Mesendoderm (in vitro differentiated cells): ENCODE measurements at places on chromosomes 6 and 20.

GRCh38 chr20:23568320-23568970 lies at the start of gene CST9L:
TSS of gene CST9L (minus strand) at chr20:23568484. CDS start at chr20:23568450, 34 bp downstream.
- no peaks in the 10 kb centered on the region for H3K36me3 ChIP-seq
- H3K27me3 ChIP-seq = no peaks in the 10 kb centered on the region
- no peaks in the 10 kb centered on the region for H3K4me1 ChIP-seq
- DNase-seq = peak; percentile 72
- H3K27ac ChIP-seq = no peak within 1 kb of the TSS

DNA sequence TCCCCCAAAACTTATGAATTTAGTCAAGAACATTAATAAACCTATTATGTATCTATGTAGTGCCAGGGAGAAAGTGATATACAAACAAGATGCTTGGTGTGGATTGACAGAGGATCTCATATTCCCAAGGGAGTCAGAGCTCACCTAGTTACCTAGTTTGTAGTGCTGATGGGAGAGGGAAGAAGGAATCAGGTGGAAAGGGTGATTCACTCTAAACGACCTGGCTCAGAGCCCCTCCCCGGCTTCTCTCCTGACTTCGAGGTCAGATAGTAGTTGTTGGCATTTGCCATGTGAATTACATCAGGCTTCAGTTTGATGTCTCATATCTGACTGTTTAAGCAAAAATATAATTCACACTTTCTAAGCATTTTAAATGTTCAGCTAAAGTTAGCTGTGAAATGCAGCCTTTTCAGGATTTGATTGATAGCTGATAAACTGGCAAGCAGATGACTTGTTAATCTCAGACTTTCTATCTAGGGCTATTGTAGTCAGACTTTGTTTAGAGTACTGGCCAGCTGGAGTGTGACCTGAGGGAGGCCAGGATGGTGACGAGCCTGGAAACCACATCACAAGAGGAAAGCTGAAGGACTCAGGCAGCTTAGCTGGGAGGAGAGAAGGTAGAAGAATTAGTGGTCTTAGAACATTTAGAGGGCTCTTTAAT lies 123.7 kb downstream of the AKAP7 start:
- no peak overlapping the region for H3K27ac ChIP-seq
- no peaks in the 10 kb centered on the region for H3K36me3 ChIP-seq
- no peaks in the 10 kb centered on the region for H3K4me1 ChIP-seq
- no peaks in the 10 kb centered on the region for H3K27me3 ChIP-seq
- no peak overlapping the region for H3K4me3 ChIP-seq

DNA sequence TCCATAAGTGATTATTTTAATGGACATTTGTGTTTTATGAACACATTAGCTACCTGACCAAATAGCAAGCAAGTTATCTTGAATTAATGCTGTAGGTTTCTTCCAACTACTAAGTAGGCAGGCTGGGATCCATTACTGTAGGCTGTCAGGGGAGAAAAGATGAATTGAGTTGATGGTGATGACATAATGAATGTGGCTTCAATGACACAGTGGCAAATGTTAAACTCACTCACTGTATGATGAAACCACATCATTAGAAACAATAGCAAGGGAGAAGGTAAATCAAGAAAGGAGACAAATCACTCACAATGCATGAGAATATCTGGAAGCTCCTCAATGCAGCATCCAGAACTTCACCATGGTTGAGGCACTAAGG lies 529.7 kb upstream of the CITED2 start:
- no peak overlapping the region for H3K4me3 ChIP-seq
- H3K36me3 ChIP-seq = no peaks in the 10 kb centered on the region
- no peak for DNase-seq
- H3K27me3 ChIP-seq = no peaks in the 10 kb centered on the region
- H3K27ac ChIP-seq = no peak overlapping the region

DNA sequence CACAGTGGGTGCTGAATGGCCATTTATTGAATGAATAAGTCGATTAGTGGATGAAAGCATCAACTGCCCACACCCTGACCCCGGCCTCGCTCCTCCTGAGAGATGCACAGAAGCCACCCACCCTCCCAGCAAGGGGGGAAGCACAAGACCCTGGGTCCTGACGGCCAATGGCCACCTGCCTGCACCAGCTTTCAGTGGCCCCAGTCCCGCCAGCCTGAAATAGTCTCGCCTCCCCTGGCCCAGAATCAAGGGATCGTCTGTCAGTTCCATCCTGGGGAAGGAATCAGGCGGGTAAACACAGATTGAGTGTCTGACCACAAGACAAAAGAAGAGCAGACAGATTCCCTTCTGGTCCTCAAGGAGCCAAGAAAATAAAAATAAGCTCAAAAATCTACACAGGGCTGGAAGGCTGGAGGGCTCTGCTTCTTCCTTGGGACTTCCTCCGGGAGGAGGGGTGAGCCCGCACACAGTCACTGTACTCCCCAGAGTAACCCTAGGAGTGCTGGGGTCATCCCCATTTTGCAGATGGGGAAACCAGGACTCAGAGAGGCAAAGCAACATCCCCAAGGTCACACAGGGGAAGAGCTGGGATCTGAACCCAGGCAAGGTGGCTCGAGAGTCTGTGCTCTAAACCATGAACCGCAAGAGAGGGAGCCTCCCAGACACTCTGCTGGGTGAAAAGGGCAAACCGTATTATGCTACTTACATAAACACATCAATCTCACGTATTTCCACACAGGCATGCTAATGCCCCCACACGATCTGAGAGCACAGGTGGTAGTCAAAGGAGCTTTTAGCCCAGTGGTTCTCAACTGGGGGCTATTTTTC lies 7.8 kb downstream of the PREX1 start:
- no peak overlapping the region for H3K4me3 ChIP-seq
- H3K27ac ChIP-seq = no peak overlapping the region
- peaks cover 5% of the 10 kb centered on the region for H3K4me1 ChIP-seq
- peaks cover 1% of the 10 kb centered on the region for H3K36me3 ChIP-seq

- H3K4me3 ChIP-seq = no peak overlapping the region
- no peaks in the 10 kb centered on the region for H3K4me1 ChIP-seq
- no peak overlapping the region for H3K27ac ChIP-seq
- H3K36me3 ChIP-seq = no peaks in the 10 kb centered on the region
- no peaks in the 10 kb centered on the region for H3K27me3 ChIP-seq
These were observed 571.6 kb upstream of the GJE1 start for GRCh38 chr6:141561154-141561553.

DNA sequence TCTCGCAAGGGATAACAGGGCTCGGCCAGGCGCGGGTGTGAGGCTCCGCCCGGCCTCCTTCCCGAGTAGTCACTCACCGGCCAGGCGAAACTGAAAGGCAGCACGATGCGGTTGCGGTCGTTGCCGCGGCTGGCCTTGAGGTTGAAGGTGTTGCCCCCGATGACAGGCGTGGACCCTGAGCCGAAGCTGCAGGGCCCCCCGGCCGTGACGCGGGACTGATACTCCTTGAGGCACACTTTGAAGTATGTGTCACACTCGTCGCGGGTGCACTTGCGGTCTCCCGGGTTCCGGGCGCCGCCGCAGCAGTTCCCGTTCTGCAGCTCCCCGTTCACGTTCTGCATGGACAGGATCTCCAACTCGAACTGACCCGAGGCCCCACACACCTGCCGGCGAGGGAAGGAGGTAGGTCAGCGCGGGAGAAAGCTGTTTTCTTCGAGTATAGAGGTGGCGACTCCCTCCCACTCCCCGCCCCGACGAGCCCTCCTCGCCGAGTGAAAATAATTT lies 1.1 kb downstream of the JAG1 start:
- H3K27me3 ChIP-seq = no peaks in the 10 kb centered on the region
- DNase-seq = peak; percentile 69
- H3K27ac ChIP-seq = no peak overlapping the region
- H3K4me1 ChIP-seq = peaks cover 2% of the 10 kb centered on the region
- no peaks in the 10 kb centered on the region for H3K36me3 ChIP-seq

GRCh38 chr6:28995093-28995650 lies 9.9 kb downstream of the ZNF311 start:
- H3K36me3 ChIP-seq = no peaks in the 10 kb centered on the region
- no peak overlapping the region for H3K27ac ChIP-seq
- H3K4me3 ChIP-seq = no peak overlapping the region
- DNase-seq = no peak
- H3K4me1 ChIP-seq = no peaks in the 10 kb centered on the region
- no peaks in the 10 kb centered on the region for H3K27me3 ChIP-seq

DNA sequence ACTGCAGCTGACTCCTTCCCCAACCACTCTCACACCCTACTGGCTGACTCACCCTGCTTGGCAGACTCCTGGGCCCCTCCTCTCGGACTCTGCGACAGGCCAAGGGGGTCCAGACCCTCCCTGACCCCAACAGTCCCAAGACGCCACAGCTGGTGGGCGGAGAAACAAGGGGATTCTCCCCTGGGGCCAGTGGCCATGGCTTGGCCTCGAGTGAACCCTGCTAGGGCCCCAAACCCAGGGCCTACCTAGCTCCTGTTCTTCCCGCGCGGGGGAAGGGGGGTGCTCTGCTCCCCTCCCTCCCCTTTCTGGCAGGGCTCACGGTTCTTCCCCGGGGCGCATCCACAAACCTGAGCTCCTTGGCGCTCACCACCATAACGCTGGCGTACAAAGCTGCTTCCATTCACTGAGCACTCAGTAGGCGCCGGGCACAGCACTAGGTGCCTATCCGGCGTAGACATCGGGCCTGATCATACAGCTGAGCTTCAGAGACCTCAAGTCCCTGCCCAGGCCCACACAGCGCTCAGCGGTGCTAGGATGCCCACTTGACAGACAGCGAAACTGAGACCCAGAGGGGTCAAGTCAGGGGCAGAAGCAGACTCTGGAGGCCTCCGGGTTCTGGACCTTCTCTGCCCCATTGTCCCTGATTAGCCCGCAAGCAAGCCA lies 597 bp downstream of the ADA start:
- H3K4me1 ChIP-seq = no peaks in the 10 kb centered on the region
- H3K27ac ChIP-seq = no peak overlapping the region
- DNase-seq = peak; percentile 29
- H3K27me3 ChIP-seq = no peaks in the 10 kb centered on the region
- H3K36me3 ChIP-seq = peaks cover 2% of the 10 kb centered on the region

GRCh38 chr20:3166338-3166912 lies 6.8 kb upstream of the FASTKD5 start:
- H3K27ac ChIP-seq = no peak overlapping the region
- no peak for DNase-seq
- H3K27me3 ChIP-seq = no peaks in the 10 kb centered on the region
- H3K4me3 ChIP-seq = no peak overlapping the region
- H3K36me3 ChIP-seq = no peaks in the 10 kb centered on the region

GRCh38 chr20:58702161-58702510 lies 9.5 kb downstream of the NPEPL1 start:
- H3K4me3 ChIP-seq = no peak overlapping the region
- H3K27ac ChIP-seq = no peak overlapping the region
- no peaks in the 10 kb centered on the region for H3K36me3 ChIP-seq
- H3K4me1 ChIP-seq = no peaks in the 10 kb centered on the region

DNA sequence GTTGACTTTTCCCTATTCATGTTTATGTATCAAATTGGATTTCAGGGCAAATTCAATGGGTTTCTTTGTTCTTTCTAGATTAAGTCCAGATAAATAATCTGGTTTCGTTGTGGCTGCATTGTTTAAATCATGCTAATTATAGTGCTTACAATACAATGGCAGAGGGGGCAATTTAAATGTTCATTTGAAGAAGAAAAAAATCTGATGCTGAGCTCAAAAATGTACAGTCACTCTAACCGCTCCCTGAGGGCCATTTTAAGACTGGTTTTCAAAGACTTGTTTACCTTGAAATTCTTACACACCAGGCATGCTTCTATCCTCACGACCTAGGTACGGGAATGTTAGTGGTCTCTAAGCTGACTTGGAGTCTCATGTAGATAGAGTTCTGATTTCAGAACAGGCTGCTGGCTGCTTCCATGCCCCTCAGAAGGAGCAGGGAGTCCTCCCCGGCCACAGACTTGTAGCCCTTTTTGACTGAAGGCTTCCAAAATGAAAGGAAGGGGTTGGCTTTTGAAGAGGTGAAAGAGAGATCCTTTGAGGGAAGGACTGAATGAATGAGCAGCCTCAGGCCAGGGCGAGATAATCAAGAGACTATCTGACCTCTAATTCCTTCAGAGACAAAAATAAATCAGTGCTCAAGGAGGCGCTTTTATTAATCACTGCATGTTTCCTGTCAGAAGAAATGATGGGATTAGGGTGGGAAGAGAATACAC lies 86.1 kb upstream of the ZNF217 start:
- H3K27ac ChIP-seq = no peak overlapping the region
- DNase-seq = peak; percentile 23
- H3K4me1 ChIP-seq = peaks cover 10% of the 10 kb centered on the region
- H3K4me3 ChIP-seq = no peak overlapping the region
- H3K27me3 ChIP-seq = no peaks in the 10 kb centered on the region
- H3K36me3 ChIP-seq = no peaks in the 10 kb centered on the region

GRCh38 chr6:37324131-37325033 lies 29.4 kb upstream of the RNF8 start:
- no peaks in the 10 kb centered on the region for H3K36me3 ChIP-seq
- H3K4me3 ChIP-seq = no peak overlapping the region
- H3K27ac ChIP-seq = no peak overlapping the region
- no peaks in the 10 kb centered on the region for H3K4me1 ChIP-seq
- no peaks in the 10 kb centered on the region for H3K27me3 ChIP-seq

- H3K27me3 ChIP-seq = no peaks in the 10 kb centered on the region
- no peaks in the 10 kb centered on the region for H3K36me3 ChIP-seq
These were observed 95.5 kb downstream of the QRSL1 start for GRCh38 chr6:106724848-106725247.

GRCh38 chr6:155188707-155189496 lies 74.9 kb upstream of the CLDN20 start:
- H3K36me3 ChIP-seq = no peaks in the 10 kb centered on the region
- DNase-seq = no peak
- H3K27me3 ChIP-seq = no peaks in the 10 kb centered on the region
- H3K4me3 ChIP-seq = no peak overlapping the region

DNA sequence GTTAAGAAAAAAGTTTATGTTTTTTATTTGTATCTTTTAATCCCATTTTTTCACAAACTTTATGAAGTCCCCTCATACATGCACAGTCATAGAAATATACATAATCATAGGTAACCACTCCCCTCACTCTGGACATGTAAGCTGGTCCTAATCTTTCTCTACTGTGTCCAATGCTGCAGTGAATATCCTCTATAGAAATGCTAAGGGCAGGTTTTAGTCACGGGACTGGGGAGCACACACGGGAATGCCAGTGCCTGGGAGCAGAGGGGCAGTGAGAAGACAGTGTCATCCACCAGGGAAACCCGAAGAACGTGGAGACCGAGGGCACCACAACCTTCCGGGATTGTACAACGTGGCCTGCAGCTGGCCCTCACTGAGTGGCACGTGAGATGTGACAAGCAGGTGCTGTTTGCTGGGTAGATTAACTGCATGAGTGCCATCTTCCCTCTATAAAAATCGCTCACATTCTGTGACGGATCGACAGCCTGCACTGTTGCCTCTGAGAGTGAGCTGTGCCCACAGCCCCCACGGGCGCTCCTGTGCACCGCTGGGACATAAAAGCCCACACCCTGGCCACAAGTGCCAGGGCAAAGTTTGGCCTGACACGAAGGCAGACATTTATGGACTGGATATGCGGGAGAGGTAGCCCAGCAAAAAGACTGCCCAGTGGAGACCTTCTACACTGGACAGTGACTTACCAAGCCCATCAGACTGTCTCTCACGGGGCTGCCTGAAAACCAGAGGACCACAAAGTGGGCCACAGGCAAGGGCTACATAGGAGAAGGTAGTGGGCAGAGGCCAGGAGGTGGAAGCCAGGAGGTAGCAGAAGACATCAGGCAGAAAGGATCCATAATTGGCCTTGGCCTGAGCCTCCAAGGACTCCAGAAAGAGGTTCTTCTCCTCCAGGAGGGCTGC lies 63.2 kb downstream of the FGD2 start:
- no peaks in the 10 kb centered on the region for H3K36me3 ChIP-seq
- no peak overlapping the region for H3K4me3 ChIP-seq
- peaks cover 4% of the 10 kb centered on the region for H3K4me1 ChIP-seq
- DNase-seq = no peak
- H3K27ac ChIP-seq = no peak overlapping the region
- H3K27me3 ChIP-seq = no peaks in the 10 kb centered on the region
